ENCODE measurements at places on chromosomes 12 and 14.

GRCh38 chr12:107319533-107320032, 226.2 kb upstream of the CRY1 start:
- no peak for DNase-seq

DNA sequence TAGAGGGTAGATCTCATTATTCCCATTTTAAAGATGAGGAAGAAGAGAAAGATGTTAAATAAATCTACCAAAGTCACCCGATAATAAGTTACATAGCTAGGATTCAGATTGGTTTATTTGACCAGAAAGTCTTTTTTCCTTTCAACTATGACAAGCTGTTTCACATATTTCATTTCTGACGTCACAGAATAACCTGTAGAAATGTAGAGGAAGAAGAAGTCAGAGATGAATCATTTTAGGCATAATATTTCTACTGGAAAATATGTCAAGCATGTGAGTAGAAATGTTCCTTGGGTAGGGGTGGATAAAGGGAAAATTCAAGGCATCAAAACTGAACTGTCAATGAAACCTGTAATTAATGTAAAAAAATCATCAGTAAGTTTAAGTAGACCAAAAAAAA, 107.0 kb downstream of the MGST1 start:
- DNase-seq, result no peak

- no peak for DNase-seq
Measured at GRCh38 chr12:115960-116915, 49.7 kb downstream of the IQSEC3 start.

DNA sequence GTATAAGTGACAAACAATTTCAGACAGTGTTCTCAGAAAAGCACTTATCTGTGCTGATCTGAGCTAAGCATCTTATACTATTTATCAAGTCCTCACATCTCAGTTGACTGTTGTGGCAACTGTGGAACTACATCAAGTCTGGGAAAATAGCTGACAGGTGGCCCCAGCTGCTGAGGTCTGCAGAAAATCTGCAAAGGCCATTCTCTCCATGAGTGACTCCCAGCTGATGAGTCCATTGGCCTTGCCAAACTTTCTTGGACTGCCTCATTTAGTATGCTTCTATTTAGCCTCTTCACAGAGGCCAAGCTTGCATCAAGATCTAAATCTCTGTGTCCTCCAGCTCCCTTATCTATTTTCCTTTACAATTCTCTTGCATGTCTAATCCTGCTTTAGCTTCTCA, 174.5 kb upstream of the RBM19 start:
- no peak for DNase-seq

DNA sequence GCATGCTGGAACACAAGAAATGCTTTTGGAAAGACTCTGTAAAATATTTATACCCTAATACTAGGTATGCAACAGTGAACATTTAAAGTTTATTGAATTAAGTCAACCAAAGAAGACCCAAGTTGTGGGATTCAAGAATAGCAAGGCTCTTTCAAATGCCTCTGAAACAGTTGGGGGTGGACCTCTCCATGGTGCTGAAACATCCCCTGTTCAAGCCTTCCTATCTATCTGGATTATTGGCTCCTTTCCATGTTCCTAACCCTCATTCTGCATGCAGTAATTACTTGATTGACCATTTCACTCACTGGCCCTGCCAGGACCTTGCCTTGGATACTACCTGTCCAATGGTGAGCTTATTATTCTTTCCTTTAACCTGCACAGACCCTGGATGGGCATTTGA, 349.7 kb downstream of the NRXN3 start:
- no peak for DNase-seq

DNA sequence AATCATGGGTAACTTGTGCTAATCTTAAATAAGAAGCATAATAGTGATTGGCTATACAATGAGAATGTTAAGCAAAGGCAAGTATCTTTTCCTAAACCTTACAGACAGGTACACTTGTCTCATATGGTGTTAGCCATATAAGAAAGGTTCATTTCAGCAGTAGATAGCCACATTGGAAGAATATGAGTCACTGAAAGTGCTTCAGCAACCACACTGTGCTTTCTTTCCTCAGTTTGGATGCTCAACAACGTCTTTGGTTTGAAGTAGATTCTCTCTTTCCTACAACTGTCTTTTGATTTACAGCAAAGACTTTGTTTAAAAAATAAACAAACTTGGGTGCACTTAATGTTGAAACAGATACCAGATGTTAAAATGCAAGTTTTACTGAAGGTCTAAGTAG, 8.9 kb downstream of the DDHD1 start:
- no peak for DNase-seq

DNA sequence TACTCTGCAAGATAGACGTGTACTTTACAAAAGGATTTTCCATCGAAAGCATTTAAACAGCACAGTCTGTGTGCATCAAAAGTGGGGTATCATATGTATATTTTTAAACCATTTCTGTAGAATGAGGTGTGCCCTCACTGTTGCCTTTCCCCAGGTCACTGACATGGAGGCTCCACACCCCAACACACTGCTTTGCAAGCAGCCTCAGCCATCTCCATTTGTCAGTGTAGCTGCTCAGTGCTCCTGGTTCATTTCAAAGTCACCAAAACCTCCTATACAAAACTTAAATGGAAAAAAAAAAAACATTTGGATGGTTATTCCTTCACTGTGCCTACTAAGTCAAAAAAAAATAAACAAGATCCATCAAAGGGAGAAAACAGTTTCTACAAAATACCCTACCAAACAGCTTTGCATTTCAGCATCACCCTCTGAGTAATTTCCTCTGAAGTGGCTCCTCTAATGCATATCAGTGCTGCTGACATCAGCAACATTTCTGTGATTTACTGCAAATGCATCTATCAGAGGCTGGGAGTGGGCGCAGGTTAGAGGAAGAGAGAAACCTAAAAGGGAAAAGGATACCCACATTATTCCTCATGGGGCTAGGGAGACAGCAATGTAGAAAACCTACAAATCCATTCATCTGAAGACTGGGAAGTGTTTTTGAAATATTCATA, 46.0 kb downstream of the KCNK10 start:
- no peak for DNase-seq

DNA sequence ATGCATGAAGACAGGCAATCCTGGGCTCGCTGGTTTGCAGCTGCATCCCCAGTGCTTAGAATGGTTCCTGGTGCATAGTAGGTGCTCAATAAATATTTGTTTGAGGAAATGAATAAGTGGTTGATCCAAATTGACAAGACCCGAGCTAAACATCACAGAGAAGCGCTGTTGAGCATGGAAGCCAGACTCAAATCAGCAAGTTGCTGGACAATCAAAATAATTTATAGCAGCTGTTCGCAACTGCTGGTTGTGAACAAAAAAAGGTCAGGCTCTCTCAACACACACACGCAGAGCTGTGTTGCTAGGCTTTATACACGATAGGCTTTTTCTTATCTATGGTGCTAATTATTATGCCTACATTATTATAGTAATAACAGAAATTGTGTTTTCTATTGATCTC, 190.2 kb downstream of the TBX5 start:
- DNase-seq, result no peak

DNA sequence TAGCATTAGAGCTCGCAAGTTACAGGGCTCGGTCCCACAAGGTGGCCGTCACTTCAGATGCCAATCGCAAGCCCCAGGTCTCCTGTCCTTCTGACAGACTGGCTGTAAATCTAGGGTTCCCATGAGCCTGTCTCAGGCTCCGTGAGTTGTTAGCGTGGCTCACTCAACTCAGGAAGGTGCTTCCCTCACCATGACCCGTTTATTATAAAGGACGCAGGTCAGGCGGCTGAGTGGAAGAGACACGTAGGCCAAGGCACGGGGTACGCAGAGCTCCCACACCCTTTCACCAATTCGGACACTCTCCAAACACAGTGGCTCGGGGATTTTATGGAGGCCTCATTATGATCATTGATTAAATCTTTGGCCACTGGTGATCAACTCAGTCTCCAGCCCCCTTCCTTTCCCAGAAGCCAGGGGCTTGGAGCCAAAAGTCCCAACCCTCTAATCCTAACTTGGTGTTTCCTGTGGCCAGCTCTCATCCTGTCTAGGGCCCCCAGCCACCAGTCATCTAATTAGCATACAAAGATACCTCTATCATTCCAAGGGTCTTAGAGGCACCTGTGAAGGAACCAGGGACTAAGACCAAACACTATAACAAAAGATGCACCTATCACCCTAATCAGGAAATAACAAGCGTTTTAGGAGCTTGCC, 25.8 kb upstream of the LRTM2 start:
- no peak for DNase-seq

GRCh38 chr12:56622535-56622934, 7.6 kb downstream of the BAZ2A start:
- no peak for DNase-seq

DNA sequence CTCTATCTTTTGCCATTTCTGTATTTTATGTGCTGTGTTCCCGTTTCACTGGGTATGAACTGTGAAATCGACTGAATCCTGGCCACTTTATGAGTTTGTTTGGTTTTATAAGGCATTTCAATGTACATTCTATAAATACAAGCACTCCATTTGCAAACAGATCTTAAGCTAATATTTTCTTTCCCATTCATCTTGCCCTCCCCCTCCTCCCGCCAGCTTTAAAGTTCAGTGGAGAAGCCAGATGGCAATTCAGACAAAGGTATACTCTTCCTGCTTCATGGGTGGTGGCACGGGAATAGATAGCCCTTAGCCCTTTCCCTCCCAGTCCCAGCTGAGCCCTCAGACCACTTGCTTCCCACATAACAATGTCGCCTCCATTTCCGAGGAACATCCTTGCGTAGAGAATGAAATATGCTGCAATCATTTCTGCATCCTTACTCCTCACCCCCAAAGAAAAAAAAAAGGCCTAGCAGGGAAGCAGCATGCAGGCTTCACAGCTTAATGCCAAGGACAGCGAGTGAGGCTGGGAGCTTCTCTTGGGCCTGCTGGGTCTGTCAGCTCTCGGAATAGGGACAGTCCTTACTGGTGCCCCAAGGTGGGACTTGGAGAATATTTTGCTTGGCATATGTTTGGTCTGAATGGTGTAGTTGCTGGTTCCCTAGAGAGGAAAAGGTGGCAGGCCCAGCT, 52.8 kb upstream of the SRSF5 start:
- no peak for DNase-seq

DNA sequence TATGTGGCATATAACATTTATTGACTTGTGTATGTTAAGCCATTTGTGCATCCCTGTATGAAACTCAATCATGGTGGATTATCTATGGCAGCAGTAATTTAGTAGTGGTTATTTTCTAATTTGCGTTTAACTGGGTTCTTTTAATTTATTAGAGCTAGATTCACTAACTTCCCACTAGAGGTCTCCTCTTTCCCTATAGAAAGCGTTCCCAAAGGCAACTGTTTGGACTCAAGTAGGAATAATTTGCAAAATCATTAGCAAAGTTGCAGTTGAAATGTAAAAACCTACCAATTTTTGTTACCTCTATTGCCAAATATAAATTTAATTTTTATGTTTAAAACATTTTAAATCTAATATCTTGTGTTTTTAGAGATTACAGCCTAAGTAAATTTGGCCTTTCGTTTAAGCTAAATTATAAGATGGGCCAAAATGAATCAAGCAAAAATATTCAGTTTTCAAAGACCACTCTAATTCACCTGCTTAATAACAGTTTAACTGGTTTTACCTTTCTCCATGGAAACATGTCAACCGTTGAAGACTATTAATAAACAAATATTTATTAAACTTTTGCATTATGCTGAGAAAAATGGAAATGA, 6.0 kb downstream of the DMAC2L start:
- DNase-seq, result no peak

DNA sequence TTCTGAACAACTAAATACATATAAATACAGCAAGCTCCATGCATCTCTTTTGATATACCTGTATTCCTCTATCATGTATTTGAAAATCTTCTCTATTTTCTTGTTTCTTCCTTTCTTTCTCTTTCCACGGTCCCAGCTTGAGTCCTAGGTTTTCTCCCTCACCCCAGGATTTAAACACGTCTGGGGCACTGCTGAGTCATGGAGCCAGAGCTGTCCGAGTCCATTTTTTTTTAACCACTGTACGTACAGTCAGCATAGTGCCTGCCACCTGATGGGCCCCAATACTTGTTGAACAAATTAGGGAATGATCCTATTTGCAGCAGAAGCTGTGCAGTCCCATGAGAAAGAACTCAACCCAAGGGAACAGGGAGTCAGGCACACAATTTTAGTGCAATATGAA, 158.1 kb downstream of the ATP23 start:
- no peak for DNase-seq

DNA sequence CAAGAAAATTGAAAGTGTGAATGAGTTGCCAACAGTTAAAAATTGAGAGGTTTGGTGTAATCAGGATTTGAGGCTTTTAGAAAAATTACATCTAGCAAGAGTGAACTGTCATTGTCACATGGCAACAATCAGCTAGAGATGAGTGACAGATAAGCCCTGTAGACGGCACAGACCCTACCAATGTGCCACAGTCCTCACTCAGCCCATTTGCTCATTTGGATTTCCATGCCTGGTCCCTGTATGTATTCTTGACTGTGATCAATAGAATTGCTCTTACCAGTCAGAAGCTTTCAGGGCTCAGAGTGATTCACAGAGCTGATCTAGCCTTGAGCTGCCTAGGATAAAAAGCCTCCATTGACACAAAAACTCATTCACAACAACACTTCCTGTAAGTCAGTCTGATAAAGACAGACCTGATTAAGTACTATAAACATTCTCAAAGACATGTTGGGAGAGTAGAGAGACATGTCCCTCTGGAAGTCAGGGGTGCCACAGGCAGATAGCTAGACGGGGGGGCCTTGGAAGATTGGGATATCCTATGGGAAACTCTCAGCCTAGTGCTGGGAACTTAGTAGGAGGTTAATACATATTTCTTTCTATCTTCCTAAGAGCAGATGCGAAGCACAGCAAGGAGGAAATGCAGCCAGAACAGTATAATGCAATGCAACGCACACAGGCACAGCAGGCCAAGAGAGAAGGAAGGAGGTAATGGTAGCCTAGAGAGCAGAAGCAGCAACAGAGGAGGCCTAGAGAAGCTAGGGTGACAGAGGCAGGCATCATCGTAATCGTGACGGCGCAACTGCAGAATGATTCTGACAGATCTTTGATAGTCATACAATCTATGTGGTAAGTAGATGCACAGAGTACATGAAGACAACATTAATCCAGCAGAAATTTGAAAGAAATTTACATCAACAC, 2.0 kb upstream of the PELI2 start:
- DNase-seq, result no peak

DNA sequence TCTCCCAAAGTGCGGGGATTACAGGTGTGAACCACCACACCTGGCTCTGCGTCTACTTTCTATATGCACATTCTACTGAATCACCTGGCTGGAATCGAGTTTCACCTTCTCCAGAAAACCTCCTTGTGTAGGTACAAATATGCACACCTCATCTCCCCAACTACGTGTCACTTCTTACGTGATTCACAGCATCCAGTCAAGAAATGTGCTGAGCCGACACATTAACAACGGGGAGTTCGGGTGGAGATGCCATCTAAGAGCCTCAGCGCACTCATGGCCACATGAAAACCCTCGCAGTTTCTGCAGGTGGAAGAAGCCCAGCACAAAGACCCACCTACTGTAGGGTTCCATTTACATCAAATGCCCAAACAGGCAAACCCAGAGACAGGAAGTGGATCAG, 29.3 kb downstream of the P2RX2 start:
- no peak for DNase-seq

- DNase-seq, result no peak
Measured at GRCh38 chr12:44775901-44776300, 100.2 kb downstream of the NELL2 start.

Measured in Right ventricle myocardium superior (tissue), 1 donor.